ENCODE measurements at places on chromosomes 1 and 21. TPM values are rescaled to one million over a fixed set of nuclear protein-coding genes. Genes with fewer than 3 reads are reported as not detected.

KRTAP7-1 gene
- total RNA-seq = not detected

TRIM17 gene
- total RNA-seq = not detected

LRRIQ3 gene
- total RNA-seq = 0.23 TPM

SRSF11 gene
- 189 TPM for total RNA-seq

EFHD2 gene
- 7.9 TPM for total RNA-seq

GRCh38 chr1:94589728-94590127, 48.2 kb upstream of the F3 start:
- H3K36me3 ChIP-seq = no peaks in the 10 kb centered on the region
- H3K27ac ChIP-seq = no peak overlapping the region
- no peak overlapping the region for H3K4me3 ChIP-seq
- DNase-seq = no peak
- H3K4me1 ChIP-seq = peaks cover 48% of the 10 kb centered on the region

- H3K4me3 ChIP-seq = no peak overlapping the region
- H3K27ac ChIP-seq = no peak overlapping the region
- H3K4me1 ChIP-seq = no peaks in the 10 kb centered on the region
- peaks cover 23% of the 10 kb centered on the region for H3K27me3 ChIP-seq
- no peaks in the 10 kb centered on the region for H3K36me3 ChIP-seq
Measured at GRCh38 chr1:30277911-30278310, 445.5 kb downstream of the MATN1 start.

DNA sequence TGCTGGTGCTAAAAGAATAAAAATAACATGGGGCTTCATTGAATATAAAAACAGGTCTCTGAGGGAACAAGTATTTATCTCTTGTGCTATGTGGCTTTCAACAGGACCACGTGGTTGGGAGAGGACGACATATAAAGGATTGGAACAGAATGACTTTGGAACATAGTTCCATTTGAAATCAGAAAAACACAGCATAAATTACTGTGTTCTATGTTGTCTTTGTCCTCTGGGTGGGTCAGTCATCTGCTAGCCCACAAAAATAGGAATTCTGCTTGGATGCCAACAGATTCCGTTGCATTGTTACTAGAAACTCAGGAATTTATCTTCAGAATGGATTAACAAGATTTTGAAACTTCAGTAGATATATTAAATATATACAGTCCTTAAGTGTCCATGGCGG, 5.9 kb downstream of the CEP85 start:
- no peak overlapping the region for H3K4me3 ChIP-seq
- no peak overlapping the region for H3K27ac ChIP-seq
- no peak for DNase-seq
- peaks cover 2% of the 10 kb centered on the region for H3K36me3 ChIP-seq
- H3K4me1 ChIP-seq = peaks cover 37% of the 10 kb centered on the region

DNA sequence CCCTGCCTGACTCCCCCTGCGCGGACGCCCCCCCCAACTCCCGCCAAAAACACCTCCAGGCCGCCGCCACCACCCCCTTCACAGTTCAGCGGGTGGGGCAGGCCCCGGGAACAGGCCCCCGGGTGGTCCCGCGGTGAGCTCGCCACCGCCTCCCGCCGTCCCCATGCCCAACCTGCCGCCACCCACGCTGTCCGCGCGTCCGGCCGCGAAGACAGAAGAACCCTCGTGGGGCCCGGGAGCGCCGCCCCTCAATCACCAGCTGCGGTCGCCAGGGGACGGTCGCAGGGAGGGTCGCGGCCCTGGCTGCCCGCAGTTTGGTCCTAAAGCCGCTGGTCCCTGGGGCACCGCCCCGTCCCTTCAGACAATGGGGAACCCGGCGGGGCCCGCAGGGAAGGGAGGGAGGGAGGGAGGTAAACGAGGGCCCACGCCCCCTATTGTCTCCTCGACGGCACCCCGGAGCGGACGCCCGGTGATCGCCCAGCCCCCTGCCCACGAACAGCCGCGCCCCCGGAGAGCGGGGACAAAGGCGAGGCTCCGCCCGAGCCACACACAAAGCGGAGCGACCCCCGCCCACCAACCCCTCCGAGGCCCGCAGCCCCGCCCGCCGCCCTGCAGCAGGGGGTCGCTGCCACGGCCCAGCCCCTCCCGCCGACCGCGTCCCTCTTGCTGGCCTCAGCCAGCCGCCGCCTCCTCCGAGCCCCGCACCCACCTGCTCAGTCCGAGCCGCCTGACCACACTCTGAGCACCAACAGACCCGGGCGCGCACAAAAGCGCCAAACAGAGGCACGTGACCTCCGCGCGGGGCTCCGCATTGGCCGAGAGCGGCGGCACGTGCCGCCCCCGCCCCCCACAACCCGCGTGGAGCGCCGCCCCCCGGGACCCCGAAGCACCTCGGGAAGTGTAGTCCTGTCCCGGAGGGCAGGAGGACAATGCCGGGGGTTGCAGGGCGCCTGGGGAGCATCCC, at the start of gene STMN1:
Gene STMN1, minus strand, starts transcription at position 740 of the 964 bp plus-strand sequence. CDS start 1,743 bp downstream, outside the sequence.
- H3K4me3 ChIP-seq = peak within 1 kb of the TSS; percentile 85
- peaks cover 5% of the 10 kb centered on the region for H3K36me3 ChIP-seq
- peak within 1 kb of the TSS; percentile 92 for H3K27ac ChIP-seq
- H3K27me3 ChIP-seq = no peaks in the 10 kb centered on the region
- H3K4me1 ChIP-seq = peaks cover 25% of the 10 kb centered on the region

Data from chondrocyte (in vitro differentiated cells).